ENCODE measurements at places on chromosomes 11 and 22.

GRCh38 chr11:64877390-64878222 is 815 bp downstream of the EHD1 start:
- no peak for DNase-seq

GRCh38 chr11:10805741-10806140 is 3.0 kb downstream of the EIF4G2 start:
- DNase-seq, result no peak

- no peak for DNase-seq
Measured at GRCh38 chr11:31788085-31788484, 23.0 kb downstream of the PAX6 start.

- no peak for DNase-seq
Measured at GRCh38 chr11:73996161-73996747, 12.6 kb downstream of the UCP3 start.

DNA sequence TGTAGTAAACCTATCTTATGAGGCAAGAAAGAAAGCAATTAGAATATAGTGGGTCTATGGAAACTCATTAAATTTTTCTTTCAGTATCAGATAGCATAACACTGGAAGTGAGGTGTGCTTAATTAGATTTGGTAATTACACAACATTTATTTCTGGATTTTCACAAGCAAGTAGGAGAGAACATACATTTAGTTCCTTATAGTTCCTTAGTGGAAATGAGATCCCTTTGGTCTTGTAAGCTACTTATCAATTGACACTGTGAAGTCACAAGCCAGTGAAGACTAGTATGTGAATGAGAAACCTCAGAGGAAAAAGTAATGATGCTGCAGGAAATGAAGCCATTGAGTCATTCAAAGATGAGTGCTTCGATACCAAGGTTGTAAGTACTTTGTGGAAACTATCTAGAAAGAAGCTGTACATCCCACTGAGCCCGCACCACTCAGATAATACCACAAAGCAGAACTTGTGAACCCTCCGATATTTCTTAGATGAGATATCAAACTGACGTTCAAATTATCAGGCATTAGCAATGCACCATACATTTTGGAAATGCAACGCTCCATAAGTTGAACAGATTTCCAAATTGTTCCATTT is 53.5 kb downstream of the ENTHD1 start:
- DNase-seq, result no peak

DNA sequence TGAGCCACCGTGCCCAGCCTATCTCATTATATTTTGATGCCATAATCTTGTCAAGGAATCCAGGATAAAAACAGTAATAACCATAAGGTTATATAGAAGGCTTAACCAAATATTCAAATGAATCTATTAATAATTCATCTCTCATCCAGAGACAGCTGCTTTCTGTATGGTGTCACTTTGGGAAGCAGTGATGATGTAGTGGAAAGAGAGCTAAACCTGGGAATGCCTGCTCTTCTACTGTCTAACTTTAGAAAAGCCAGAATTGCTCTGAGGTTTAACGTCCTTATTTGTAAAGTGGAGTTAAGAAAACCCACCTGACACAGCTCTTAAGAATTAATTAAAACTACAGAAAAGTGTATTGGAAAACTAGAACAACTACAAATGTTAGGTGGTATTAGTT is 29.3 kb upstream of the OR10D3 start:
- DNase-seq, result no peak

DNA sequence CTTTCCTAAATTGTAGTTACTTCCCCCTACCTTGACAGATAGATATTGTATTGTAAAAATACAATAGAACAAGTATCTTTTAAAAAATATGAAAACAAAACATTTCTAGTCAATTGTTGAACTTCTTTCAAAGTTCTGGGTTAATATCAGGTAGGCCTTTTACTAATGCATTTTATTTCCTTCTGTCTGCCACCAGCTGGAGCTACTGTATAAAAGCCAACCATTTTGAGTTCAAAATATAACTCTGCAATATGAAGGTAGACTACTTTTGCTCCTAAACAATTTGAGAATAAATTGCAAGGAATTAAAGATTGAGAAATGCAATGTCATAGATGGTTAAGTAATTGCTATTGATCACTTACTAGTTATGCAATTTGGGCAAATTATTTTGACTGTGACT is 22.1 kb upstream of the LIN7C start:
- no peak for DNase-seq

- no peak for DNase-seq
Measured at GRCh38 chr11:79100093-79100910, 340.5 kb downstream of the TENM4 start.

DNA sequence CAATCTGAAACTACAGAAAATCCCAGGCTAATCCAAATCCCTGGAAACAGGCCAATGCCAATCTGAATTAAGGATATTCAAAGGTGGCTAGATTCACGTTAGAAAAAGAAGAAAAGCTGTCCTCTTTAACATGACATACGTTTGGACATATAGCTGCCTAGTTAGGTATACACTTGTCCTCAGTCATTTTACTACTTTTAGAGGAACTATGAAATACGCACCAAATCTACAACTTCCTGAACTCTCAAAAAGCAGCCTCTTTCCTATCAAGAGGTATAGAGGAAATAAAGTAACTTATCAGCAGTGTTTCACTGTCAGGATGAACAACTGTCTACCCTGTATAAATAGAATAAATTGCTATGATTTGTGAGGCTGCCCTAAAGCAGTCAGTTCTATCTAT is 24.0 kb downstream of the KMT5B start:
- no peak for DNase-seq

DNA sequence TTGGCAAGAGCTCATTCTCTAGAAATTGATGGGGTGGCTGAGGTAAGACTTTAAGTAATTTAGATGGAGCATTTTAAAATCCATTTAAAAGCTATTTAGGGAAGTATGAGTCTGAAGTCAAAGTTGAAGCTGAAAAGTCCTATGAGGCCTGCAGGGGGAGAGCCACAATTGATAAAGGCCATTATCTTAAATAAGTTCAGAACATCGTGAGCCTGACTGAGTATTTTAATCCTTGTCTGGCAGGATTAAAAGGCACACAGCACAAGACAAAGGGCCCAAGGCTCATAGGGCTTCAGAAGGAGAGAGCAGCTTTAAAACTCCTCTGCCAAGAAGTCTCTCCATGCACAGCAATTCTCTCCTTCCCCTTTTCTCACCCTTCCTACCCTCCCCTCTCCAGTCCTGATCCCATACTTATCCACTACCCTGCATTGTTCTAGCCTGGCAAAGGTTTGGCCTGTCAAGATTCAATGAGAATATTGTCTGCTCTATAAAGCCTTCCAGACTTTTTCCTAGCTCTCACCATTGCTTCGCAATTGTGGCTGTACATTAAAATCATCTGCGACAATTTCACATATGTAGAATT is 1312.9 kb downstream of the FAM181B start:
- no peak for DNase-seq

DNA sequence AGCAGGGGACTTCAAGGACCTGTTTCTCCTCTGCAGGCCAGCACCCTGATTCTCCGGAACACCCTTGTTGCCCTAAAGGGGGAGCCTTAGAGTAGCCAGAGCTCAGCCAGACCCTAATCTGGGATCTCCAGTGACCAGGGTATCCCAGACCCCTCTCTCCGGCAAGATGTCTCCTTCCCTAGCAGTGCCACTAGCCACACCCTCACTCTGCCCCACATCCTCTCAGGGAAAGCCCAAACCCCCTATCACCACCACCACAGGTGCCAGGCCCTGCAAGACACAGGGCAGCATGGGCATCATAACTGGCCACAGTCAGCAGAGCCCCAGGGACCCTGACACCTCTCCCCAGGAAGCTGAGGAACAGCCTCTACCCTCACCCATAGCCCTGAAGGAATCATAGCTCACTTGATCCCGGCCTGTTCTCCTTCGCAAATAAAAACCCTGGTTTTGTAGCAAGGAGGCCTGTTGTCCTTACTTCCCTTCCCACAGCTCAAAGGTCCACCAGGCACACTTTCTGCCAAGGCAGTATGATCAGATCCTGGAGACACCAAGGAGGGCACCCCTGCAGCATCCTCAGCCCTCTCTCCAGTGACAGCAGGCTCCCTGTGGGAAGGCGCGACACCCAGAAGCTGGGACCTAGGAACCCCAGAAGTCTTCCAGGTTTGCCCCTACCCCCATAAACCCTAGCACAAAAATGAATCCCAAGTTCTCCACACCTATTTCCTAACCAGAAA is 4.6 kb downstream of the CFL1 start:
- DNase-seq, result no peak

Data from activated T-helper 1 cell treated with Interleukin-2 at 50 U/mL for 16 hours (primary cell).